ENCODE measurements at places on chromosomes 7 and 10. TPM values are rescaled to one million over a fixed set of nuclear protein-coding genes. Genes with fewer than 3 reads are reported as not detected.

AGR2 gene
- total RNA-seq: 1.6 TPM

COPS6 gene
- total RNA-seq: 118 TPM

EPHA1 gene
- total RNA-seq: 162 TPM

HECW1 gene
- total RNA-seq: 5.4 TPM

PKD2L1 gene
- not detected for total RNA-seq

NKX2-3 gene
- total RNA-seq: not detected

GPC2 gene
- 63.0 TPM for total RNA-seq

LRGUK gene
- total RNA-seq: 3.0 TPM

MGAM2 gene
- total RNA-seq: not detected

PDAP1 gene
- 177 TPM for total RNA-seq

DNA sequence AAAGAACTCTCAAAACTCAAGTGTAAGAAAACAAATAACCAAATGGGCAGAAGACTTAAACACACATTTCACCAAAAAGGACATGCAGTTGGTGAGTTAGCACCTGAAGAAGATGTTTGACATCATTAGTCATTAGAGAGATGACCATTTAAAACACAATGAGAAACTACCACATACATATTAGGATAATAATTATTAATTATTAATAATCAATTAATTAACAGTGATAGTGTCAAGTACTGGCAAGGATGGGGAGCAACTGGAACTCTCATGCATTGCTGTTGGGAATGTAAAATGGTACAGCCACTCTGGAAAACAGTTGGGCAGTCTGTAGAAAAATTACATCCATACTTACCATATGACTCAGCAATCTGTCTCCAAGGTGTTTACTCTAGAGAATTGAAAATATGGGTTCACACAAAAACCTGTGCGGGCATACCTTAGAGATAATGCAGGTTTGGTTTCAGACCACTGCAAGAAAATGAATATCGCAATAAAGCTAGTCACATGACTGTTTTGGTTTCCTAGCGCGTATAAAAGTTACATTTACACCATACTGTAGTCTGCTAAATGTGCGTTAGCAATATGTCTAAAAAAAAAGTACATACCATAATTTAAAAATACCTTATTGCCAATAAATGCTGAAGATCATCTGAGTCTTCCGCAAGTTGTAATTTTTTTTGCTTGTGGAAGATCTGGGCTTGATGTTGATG is 30.3 kb downstream of the ARID5B start:
- no peak for DNase-seq
- H3K36me3 ChIP-seq: peaks cover 4% of the 10 kb centered on the region
- no peaks in the 10 kb centered on the region for H3K27me3 ChIP-seq
- peaks cover 5% of the 10 kb centered on the region for H3K4me1 ChIP-seq
- no peak overlapping the region for H3K27ac ChIP-seq
- H3K4me3 ChIP-seq: no peak overlapping the region

DNA sequence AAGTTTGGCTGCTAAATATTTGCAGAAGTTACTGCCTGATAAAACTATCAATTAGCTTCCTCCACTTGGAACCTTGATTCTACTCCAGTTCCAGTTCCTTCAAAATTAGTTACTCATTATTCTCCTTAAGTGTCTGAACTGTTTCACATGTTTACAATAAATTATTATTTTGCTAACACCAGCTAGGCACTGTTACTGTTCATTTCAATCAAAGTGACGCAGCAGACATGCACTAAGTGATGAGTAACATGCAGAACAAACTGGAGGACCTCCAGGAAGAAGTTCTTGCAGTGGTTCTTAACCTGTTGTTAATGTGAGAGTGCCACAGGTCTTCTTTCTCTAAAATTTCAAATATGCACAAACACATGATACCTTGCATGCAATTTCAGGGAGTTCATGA is 491.8 kb upstream of the SEMA3A start:
- no peaks in the 10 kb centered on the region for H3K36me3 ChIP-seq
- H3K4me1 ChIP-seq: no peaks in the 10 kb centered on the region
- no peak overlapping the region for H3K27ac ChIP-seq
- DNase-seq: no peak
- no peaks in the 10 kb centered on the region for H3K27me3 ChIP-seq

GRCh38 chr10:571688-572451 is 117.6 kb downstream of the DIP2C start:
- no peaks in the 10 kb centered on the region for H3K27me3 ChIP-seq
- no peak overlapping the region for H3K27ac ChIP-seq
- no peaks in the 10 kb centered on the region for H3K36me3 ChIP-seq
- H3K4me1 ChIP-seq: peaks cover 31% of the 10 kb centered on the region

GRCh38 chr10:48701941-48702340 is 17.3 kb downstream of the WDFY4 start:
- H3K36me3 ChIP-seq: no peaks in the 10 kb centered on the region
- no peak overlapping the region for H3K27ac ChIP-seq
- H3K4me3 ChIP-seq: no peak overlapping the region
- no peak for DNase-seq

DNA sequence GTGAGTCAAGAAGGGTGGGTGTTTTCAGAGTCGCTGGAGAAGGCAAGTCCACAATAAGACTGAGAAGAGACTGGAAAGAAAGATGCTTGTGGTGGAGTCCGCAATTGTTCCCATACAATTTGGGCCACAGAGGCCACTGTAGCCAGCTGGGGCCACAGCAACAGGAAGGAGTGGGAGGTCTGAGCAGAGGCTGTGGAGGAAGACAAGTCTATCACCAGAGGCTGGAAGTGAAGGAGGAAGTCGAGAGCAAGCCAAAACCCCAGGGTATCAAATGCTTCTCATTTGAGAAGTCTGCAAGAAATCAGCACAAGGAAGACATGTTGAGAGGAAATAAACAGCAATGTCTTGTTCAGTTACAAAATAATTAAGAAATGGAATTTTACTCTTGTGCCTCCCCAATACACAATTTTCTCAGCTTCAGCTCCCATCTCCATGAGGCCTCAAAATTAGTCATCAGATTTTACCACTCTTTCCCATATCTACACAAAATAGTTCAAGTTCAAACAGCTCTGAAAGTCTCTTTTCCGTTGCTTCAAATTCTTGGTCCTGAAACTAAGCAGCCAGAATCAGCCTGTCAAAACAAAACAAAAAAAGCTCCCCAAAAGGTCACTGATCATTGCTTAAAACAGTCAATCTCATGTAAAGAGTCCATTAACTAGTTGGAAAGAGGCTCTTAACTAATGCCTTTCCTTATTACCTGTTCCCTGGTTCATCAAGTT is 31.6 kb downstream of the SLC16A12 start:
- H3K36me3 ChIP-seq: peaks cover 11% of the 10 kb centered on the region
- no peak for DNase-seq
- no peak overlapping the region for H3K4me3 ChIP-seq

DNA sequence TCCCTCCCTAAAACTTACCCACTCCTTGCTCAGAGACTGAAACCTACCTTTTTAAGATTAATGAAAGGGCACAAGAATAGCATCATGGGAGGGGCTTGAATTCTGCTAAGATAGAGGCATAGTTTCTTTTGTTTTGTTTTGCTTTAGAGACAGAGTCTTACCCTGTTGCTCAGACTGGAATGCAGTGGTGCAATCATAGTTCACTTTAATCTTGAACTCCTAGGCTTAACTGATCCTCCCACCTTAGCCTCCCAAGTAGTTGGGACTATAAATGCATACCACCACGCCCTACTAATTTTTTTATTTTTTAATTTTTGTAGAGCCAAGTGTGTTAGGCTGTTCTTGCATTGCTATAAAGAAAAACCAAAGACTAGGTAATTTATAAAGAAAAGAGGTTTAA is 17.7 kb upstream of the DNMBP start:
- no peak overlapping the region for H3K27ac ChIP-seq
- H3K4me1 ChIP-seq: no peaks in the 10 kb centered on the region
- DNase-seq: no peak
- H3K36me3 ChIP-seq: peaks cover 17% of the 10 kb centered on the region
- no peaks in the 10 kb centered on the region for H3K27me3 ChIP-seq

GRCh38 chr10:108230478-108231170 is 1066.1 kb upstream of the SORCS1 start:
- no peaks in the 10 kb centered on the region for H3K27me3 ChIP-seq
- DNase-seq: no peak
- H3K4me1 ChIP-seq: peaks cover 3% of the 10 kb centered on the region
- H3K27ac ChIP-seq: no peak overlapping the region
- H3K36me3 ChIP-seq: no peaks in the 10 kb centered on the region

DNA sequence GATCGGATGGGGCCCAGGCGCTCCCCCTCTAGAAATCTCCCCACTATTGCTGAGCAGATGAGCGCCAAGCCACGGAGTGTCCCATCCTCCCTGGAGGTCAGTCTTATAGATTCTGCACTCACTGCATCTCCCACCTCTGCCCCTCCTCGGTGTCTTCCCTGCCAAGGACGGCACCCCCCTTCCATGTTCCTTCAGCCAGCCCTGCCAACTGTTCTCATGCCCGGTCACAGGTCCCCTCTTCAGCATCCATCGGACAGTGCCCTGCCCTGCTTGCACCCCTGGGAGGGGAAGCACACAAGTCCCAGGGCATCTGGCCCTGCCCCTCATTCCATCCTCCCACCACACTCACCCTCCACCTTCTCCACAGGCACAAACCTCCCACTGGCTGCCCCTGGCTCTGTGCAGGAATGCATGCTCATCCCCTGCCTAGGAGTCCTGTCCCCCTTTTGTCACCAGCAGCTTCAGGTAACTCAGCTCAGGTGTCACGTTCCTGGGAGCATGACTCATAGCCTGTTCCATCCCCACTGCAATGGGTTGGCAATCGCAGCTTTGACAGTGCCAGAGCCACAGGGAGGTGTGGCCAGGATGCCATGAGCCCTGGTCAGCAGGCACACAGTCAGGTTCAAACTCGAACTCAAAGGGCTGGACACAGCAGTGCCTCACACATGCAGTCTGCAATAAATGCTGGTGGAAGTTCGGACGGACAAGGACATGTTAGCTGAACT is 234.7 kb upstream of the TCERG1L start:
- no peak for DNase-seq
- H3K27me3 ChIP-seq: peaks cover 12% of the 10 kb centered on the region
- no peaks in the 10 kb centered on the region for H3K4me1 ChIP-seq
- H3K4me3 ChIP-seq: no peak overlapping the region
- H3K27ac ChIP-seq: no peak overlapping the region
- peaks cover 53% of the 10 kb centered on the region for H3K36me3 ChIP-seq

DNA sequence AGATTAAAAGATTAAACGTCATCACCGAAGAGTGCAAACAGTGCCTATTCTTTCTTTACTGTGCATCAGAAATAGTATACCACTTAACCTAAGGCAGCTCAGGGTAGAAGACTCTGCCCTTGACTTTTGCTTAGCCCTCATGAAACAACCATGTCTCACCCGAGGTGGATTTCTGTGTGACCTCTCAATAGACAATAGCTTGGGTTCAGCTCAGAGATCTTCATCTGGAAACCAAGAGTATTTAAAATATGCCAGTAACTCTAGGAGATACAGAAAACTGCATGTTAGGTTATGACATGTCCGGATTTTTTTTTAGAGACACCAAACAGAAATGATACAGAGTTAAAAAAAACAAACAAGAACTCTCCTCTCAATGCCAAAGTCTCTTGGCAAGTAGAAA is 75.8 kb downstream of the JAZF1 start:
- no peak for DNase-seq
- H3K36me3 ChIP-seq: peaks cover 2% of the 10 kb centered on the region
- peaks cover 47% of the 10 kb centered on the region for H3K4me1 ChIP-seq
- no peaks in the 10 kb centered on the region for H3K27me3 ChIP-seq
- no peak overlapping the region for H3K27ac ChIP-seq

- H3K27ac ChIP-seq: no peak overlapping the region
- H3K36me3 ChIP-seq: no peaks in the 10 kb centered on the region
- no peaks in the 10 kb centered on the region for H3K4me1 ChIP-seq
Measured at GRCh38 chr10:54808186-54808935, 7.3 kb upstream of the PCDH15 start.

- H3K36me3 ChIP-seq: no peaks in the 10 kb centered on the region
- peaks cover 5% of the 10 kb centered on the region for H3K4me1 ChIP-seq
- no peak overlapping the region for H3K27ac ChIP-seq
- DNase-seq: no peak
- H3K4me3 ChIP-seq: no peak overlapping the region
- no peaks in the 10 kb centered on the region for H3K27me3 ChIP-seq
Measured at GRCh38 chr10:83233691-83234090, 905.6 kb upstream of the GHITM start.

- no peaks in the 10 kb centered on the region for H3K36me3 ChIP-seq
Measured at GRCh38 chr10:29326886-29327745, 38.2 kb downstream of the LYZL1 start.

GRCh38 chr10:126126866-126127265 is 230.5 kb downstream of the FANK1 start:
- H3K4me1 ChIP-seq: peaks cover 23% of the 10 kb centered on the region
- H3K4me3 ChIP-seq: no peak overlapping the region
- no peak overlapping the region for H3K27ac ChIP-seq
- no peak for DNase-seq
- peaks cover 4% of the 10 kb centered on the region for H3K36me3 ChIP-seq

DNA sequence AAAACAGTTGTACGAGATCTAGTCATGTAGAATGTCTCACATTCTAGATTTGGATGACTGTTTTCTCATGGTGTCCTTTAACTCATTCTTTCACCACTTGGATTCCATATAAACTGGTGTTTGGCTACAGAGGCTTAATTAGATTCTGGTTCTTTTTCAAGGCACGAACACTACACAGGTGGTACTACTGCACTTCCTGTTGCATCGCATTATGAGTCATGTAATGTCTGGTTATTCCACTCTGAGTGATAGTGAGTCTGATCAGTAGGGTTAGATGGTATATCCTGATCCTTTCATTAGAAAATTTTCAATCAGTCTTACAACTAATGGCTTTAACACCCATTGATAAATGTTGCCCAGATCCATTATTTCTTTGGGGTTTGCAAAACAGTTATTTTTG is 11.2 kb upstream of the AKAP9 start:
- H3K27me3 ChIP-seq: peaks cover 16% of the 10 kb centered on the region
- no peak overlapping the region for H3K4me3 ChIP-seq

DNA sequence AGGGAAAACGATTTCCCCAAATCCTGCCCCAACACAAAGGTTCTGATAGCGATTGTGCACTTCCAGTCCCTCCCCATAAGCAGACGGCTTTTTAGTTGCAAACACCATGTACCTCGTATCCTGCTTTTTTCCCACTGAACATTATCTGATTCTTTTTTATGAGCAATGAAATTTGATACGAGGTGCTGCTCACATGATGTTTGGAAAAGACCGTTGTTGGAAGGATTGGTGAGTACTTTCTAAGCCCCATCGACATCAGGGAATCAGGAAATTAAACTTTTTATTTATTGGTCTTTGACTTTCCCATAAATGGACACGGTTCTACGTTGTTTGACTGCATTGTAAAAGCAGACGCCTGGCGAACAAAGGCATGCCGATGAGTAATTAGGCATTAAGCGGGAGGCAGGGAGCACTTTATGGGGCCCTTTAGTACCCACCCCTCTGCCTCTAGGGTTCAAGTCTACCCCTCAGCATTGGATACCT is 49.4 kb downstream of the TEX36 start:
- H3K27ac ChIP-seq: no peak overlapping the region
- DNase-seq: no peak
- H3K36me3 ChIP-seq: no peaks in the 10 kb centered on the region
- peaks cover 17% of the 10 kb centered on the region for H3K4me1 ChIP-seq
- H3K27me3 ChIP-seq: no peaks in the 10 kb centered on the region

- no peak for DNase-seq
- H3K27me3 ChIP-seq: no peaks in the 10 kb centered on the region
- H3K4me3 ChIP-seq: no peak overlapping the region
Measured at GRCh38 chr10:59304521-59305097, 57.7 kb downstream of the FAM13C start.
